Activated naive CD8-positive, alpha-beta T cell treated with anti-CD3 and anti-CD28 coated beads, Interleukin-2, amount 50 U/mL, for 24 hours (primary cell): ENCODE measurements at places on chromosomes 1 and 21.

- no peak for DNase-seq
Observed at GRCh38 chr1:179042087-179042486, 16.4 kb downstream of the FAM20B start.

- no peak for DNase-seq
Observed at GRCh38 chr1:175320804-175321203, 128.2 kb upstream of the KIAA0040 start.

DNA sequence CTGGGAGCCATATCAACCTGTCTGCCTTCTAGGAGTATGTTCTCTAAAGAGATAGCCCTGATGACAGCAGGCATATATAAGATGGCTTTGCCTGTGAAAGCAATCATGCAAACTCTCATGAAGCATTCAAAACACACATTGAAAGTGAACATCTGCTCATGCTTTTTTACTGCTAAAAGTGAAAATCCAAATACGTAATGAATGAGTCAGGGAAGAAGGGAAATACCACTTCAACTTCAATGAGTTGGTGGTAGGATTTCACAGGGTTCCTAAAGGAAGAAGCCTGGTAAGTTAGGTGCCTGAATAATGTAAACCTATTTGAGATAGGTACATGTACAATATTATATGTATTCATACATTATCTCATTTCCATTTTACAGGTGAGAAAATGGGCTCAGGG lies 50.5 kb upstream of the SLFNL1 start:
- no peak for DNase-seq

- DNase-seq: no peak
Observed at GRCh38 chr21:46096596-46097335, 1.1 kb upstream of the COL6A2 start.

- no peak for DNase-seq
Observed at GRCh38 chr21:19908390-19908789, 1089.8 kb upstream of the NCAM2 start.

GRCh38 chr1:198122693-198123092 lies 34.1 kb upstream of the NEK7 start:
- DNase-seq: no peak

GRCh38 chr1:216502528-216503162 lies 79.4 kb upstream of the USH2A start:
- DNase-seq: no peak

DNA sequence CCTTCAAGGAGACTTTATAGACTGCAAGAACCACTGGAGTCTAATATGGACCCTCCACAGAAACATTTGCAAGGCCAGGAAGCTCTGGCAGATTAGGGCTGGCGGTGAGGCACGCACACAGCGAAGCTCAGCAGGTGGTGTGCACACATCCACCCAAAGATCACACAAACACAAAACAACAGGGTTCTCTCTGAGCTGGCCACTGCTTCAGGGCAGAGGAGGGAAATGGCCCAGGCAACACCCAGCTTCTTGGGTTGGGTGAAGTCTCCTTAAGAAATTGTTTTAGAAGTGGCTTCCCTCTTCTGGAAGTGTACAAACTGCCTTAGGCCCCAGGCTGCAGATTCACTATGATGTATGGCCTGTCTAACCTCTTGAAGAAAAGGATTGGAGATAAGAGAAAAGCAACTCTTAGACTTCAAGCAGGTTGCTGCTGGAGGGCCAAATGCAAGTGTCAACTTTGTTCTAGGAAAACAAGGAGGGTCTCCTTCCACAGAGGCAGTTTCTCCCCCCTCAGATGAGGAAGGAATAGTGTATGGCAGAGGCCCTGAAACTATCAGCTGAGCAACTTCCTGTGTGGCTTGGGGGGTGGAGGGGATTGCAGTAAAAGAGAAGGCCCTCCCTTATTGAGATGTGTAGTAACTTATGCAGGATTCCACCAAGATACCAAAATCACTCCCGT lies 2.0 kb downstream of the RCSD1 start:
- DNase-seq: no peak

GRCh38 chr1:85544689-85545215 lies 35.8 kb upstream of the CCN1 start:
- DNase-seq: no peak

GRCh38 chr21:14874379-14874778 lies 190.4 kb downstream of the NRIP1 start:
- DNase-seq: no peak

DNA sequence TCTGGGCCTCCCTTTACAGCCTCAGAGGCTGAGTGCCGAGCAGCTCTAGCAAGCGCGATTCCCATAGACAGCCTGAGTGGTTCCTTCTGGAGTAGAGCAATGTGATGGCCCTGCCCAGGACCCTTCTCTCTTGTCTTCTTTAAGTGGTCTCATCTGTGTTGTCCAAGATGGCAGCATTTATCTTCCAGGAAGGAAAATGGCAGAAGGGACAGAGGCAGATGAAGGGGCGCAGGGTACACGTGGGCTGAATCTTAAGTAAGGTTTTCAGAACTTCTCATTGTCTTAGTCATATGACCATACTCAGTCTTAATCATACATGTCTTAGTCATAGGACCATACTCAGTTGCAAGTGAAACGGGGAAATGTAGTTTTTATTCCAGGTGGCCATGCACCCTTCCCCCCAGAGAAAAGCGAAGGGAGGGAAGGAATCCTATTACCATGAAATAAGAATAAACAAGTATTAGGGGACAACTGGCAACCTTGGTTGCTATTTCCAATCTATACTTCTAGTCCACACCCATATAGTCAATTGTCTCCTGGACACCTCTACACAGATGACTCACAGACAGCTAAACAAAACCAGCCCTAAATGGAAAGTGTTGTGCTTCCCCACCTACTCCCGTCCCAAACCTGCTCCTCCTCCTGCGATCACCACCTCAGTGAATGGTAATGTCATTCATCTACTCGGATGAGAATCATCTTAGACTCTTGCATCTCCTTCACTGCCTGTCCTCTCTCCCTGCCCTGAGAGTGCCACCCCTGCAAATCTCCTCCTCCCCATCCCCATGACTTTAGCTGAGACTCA lies 13.3 kb downstream of the OVAAL start:
- DNase-seq: peak; percentile 23

DNA sequence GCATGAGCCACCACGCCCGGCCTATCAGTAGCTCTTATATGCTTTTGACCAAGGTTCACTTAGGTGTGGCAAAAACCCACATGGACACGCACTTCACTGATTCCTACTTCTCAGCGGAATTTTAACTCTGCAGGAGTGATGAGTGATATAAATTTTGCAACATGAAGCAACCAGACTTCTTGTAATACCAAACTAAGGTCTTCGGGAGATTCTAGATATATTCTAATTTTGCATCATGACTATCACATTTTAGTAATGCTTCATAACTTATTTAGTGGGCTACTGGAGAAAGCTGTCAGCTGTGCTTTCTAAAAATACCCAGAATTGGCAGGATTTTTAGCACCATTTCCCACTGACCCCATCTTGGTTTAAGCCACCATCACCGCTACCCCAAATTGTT lies 27.8 kb downstream of the RHCE start:
- no peak for DNase-seq

GRCh38 chr1:160767395-160768294 lies 28.3 kb upstream of the LY9 start:
- DNase-seq: peak; percentile 50

- peak; percentile 22 for DNase-seq
Observed at GRCh38 chr1:20551945-20552727, at the start of gene FAM43B. Gene FAM43B (plus strand): TSS chr1:20552573. CDS start chr1:20552974, 401 bp downstream.

DNA sequence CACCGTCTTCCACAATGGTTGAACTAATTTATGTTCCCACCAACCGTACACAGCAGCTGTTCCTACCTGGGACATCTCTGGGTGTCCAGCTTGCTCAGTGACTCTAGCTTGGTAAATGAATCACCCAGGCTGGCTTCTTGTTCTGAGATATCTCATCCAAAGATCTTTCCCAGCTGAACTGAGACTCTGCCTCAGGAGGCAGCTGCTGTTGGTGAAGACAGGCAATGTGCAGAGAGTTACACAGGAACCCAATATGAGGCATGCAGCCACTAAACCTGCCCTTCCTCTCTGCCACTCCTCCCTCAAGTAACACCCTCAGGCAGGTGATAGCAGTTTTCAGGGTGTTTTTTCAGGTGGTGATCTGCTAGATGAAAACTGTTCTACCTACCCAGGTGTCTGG lies 14.0 kb upstream of the FOXO6 start:
- no peak for DNase-seq

- DNase-seq: no peak
Observed at GRCh38 chr1:86207323-86207722, 50.8 kb upstream of the COL24A1 start.

GRCh38 chr1:158685085-158685484 lies 1.4 kb downstream of the SPTA1 start:
- no peak for DNase-seq

- no peak for DNase-seq
Observed at GRCh38 chr1:7558481-7558880, 212.6 kb upstream of the VAMP3 start.

GRCh38 chr1:82486468-82486867 lies 685.7 kb downstream of the ADGRL2 start:
- no peak for DNase-seq

DNA sequence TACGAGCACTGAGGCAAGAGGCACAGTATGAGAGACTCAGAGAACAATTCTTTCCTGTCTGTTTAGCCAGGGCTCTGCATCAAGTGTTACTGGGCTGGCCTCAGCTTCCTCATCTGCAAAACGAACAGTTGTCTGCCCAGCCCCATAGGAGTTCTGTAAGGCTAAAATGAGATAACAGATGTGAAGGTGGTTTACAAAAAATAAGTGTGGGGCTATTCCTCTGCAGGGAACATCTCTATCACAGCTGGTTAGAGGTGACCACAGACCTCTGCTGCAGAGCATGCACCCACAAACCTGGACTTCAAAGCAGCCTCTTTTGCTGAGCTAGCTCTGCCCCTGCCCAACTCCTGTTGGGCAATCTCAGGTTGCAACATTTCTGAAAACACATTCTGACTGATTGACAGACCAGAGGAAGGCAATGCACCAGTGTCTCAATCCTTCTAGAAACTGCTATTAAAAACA lies 10.5 kb upstream of the OLIG1 start:
- DNase-seq: no peak

GRCh38 chr1:45012639-45013278 lies 705 bp downstream of the UROD start:
- peak; percentile 52 for DNase-seq

- DNase-seq: no peak
Observed at GRCh38 chr1:229470406-229471043, 36.6 kb upstream of the ACTA1 start.

- DNase-seq: no peak
Observed at GRCh38 chr1:94130851-94131595, 10.1 kb upstream of the ABCA4 start.

- DNase-seq: no peak
Observed at GRCh38 chr1:167298325-167298724, 77.6 kb downstream of the POU2F1 start.

DNA sequence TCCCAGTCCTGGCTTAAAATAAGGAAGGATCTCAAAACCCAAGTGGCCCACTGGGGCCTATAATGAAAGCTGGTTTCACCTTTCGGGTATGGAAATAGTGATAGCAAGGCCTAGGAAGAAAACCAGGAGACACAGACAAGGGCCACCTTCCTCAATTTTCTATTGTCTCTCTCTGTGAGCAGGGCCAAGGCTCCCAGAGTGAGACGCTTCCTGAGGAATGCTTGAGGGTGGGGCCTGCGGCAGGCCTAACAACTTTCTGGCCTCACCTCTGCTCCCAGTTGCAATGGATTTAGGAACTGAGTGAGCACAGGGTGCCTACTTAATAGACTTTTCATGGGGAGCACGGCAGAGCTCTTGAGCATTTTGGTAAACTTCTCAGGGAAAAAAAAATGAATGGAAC lies 300.9 kb downstream of the ASTN1 start:
- no peak for DNase-seq

DNA sequence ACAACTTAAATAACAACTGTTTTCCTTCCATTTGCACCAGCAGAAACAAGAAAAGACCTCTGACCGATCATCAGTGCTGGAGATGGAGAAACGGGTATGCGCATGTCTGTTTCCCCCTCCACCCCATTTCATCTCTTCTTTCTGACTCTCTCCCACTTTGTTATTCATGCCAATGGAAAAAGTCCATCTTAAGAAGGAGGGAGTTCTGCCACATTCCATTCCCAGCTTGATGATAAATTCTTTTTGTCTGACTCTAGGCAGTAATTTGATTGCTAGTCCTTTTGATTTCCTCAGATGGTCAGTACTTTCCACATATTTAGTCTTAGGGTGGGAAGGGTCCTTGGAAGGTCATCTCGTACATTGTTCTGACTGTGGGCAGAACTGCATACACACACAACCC lies 142.5 kb downstream of the SYT2 start:
- DNase-seq: no peak

DNA sequence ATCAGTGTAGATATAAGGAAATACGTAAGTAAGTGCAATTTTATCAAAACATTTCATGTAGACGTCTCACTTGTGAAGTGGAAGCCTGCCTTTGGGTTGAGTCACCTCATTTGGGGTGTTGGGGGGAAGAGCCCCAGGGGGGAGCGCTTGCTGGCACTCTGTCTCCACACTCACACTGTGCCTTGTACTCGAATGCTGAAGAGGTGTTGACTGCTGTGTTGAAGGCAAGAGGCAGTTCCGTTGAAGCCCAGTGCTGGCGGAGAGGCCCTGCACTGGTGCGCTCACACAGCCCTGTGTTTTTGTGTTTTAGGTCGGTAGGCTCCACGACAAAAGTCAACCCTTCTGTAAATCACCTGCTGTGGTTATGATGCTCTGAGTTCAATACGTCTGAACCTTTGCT lies 131.9 kb upstream of the COL6A1 start:
- DNase-seq: no peak

DNA sequence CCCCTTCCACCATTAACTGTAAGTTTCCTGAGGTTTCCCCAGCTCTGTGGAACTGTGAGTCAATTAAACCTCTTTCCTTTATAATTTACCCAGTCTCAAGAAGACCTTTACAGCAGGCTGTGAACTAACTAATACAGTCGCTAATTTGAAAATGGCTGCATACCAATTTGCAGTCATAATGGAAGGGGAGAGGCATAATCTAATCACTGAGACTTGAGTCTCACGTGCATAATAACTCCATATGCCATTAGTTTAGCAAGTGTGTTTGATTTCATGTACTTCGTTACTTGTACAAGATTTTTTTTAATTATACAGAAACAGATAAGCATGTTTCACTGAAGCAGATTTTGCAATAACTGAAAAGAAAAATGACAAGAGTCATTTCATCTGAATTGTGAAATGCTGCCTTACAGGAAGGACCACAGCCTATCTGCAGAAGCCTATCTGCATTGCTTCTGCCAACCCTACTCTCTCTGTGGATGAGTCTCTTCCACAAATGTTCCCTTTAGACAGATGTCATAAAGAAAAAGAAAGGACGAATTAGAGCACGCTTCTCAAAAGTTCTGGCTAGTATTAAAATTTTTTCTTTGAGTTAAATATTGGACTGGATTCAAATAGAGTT lies 99.1 kb downstream of the PTGER3 start:
- no peak for DNase-seq

DNA sequence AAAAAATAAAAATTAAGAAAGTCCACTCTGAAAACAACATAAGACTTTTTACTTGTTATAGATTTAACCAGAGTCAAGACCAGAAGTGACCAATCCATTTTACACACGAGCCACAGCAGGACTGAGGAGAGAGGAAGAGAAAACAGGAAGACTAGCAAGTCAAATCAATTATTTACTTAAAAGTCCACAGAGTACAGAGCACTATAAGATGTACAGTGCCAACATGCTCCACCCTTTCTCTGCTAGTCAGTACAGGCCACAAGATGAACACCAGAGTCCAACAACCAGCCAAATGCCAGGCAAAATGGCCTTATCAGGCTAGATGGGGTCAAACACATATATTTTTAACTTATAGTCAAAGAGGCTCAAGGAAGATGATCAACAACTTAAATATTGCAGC lies 19.5 kb downstream of the LUZP1 start:
- DNase-seq: no peak
